ENCODE measurements at places on chromosomes 7 and 10.

DNA sequence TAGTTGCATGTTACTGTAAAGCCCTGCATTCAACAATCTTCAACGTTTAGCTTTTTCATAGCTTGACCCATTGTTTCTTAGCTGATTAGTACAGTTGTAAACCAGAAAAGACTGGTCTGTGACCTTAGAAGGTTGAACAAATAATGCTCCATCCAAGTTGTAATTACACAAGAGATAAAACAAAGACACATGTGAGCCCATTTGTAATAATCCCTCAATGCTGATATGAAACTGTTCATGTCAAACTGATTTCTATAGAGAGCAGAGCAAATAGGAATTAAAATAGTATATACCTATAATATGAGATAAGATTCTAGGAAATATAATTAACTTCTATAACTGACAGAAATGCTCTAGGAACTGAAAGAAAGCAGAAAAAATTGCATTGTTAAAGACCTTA lies 94.7 kb upstream of the SLC25A13 start:
- DNase-seq: no peak

GRCh38 chr7:139340808-139341057 lies 404 bp upstream of the FMC1 start:
- no peak for DNase-seq

DNA sequence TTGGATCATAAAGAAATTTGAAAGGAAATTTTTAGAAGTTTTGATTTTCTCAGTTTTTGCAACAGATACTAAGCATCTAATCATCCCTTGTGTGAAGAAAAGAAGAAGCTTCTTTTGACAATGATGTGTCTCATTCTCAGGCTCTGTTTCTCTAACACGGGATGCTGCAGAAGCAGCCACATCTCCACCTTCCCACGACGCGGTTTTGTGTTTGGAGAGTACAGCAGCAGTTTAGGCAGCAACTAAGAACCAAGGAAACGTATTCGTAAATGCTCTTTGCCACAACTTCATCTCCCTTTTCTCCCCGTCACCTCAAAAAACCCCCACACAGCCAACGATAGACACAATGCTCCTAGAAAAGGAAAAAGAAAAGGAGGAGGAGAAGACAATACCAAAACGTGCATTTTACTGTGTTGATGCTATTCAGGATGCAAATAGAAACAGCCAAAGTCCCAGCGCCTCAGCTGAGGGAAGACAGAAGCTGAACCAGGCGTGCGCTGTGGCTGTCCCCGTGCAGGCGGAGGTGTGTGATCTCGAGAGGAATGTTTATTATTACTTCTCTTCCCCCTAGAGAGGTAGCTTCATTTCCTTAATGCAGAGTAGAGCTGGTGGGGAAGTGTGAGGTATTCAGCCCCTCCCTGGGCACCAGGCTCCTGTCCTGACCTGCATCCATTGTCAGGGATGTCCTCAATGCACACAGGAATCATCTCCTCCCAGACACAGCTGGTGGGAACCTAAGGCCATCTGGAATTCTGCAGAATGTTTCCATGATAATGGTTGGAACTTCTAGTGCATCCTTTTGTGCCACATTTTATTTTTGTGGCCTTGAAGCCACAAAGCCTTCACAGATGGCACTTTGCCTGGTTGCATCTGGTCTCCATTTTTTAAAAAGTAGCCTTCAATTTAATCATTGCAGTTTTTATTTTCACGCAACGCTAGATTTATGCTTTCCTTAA lies 174.6 kb upstream of the KLF6 start:
- no peak for DNase-seq

- no peak for DNase-seq
Measured at GRCh38 chr7:134885967-134886352, 100.3 kb upstream of the AGBL3 start.

DNA sequence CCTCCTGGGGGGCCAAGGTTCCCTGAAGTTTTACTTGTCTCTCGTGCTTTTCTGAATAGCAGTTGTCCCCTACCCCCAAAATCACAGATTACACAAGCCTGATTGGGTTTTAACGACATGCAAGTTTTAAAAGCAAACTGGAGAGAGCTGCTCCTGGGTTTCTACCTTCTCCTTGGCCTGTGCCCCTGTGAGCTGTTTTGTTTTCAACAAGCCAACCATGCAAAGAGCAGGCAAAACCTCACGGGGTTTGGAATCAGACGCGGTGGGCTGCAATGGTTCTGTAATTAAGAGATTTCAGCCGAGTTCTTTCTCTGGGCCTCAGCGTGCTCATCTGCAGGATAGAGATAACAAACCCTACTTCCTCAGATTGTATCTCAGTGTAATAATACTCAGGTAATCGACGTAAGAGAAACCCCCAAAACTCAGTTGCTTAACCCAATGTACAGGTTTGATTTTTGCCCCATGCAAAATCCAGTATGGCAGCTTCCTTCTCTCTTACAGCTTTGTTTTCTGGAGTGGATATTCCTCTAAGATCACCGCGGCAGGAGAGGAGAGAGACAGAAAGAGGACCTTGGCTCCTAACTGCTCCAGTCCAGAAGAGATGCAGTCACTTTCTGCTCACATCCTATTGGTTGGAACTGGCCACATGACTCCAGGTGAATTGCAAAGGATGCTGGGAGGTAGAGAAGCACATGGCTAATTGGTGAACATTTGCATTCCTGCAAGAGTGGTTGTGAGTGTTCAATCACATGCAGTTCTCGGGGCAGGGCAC lies 42.0 kb downstream of the MYL10 start:
- DNase-seq: no peak

DNA sequence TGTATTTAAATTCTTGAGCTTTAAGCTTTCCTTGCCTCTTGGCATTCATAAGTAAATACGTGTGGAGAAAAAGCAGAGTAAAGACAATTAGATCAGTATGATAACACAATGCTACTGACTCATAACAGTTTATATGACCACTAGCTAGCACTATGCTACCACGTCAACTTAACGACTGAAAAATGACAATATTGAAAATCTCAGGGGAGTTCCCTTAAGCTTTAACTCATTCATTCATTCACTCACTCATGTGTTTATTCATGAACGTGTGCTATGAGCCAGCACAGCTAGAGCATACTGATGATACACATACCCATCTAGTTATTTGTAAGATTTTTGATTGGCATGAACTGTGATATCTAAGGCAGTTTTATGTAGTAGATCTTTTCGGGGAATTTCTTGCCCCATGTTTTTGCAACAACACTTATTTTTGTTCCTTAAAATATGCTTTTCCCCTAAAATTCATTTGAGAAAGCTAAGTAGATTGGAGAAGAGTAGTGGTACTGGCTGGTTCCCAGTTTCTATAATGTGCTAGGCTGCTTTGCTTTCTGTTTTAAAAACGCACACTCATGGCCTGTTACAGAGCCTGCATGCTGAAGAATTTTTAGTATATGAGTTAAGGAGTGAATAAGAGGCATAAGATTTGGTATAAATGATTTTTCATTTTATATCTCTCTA lies 57.4 kb upstream of the ACBD5 start:
- no peak for DNase-seq

GRCh38 chr10:98158576-98158975 lies 24.1 kb downstream of the R3HCC1L start:
- DNase-seq: no peak

- no peak for DNase-seq
Measured at GRCh38 chr7:101397770-101398324, 35.2 kb downstream of the COL26A1 start.

DNA sequence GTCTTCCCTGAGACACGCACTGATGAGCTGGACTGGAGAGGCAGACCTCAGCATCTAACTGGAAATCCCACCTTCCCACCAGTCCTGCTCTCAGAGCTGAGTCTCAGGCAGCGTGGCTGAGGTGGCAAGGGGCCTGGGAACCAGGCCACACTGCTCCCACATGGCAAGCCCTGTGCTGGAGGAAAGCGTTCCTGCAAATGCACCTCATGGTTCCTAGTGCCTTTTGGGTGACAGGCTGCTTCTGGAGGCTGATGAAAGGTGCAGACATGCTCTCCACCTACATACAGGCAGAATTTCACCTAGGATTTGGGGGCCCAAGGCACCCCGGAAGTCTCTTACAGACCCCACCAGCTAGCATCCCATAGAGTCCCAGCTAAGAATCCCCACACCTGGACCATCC lies 432.9 kb upstream of the FOXK1 start:
- peak; percentile 11 for DNase-seq

GRCh38 chr7:55550841-55551537 lies 21.3 kb downstream of the VOPP1 start:
- DNase-seq: no peak

GRCh38 chr7:98993024-98993897 lies 114.9 kb downstream of the TRRAP start:
- no peak for DNase-seq

- no peak for DNase-seq
Measured at GRCh38 chr10:71359364-71360046, 37.2 kb upstream of the CDH23 start.

- DNase-seq: no peak
Measured at GRCh38 chr7:134394056-134394455, 64.8 kb downstream of the AKR1B1 start.

GRCh38 chr10:68333058-68333395 lies 299 bp upstream of the PBLD start:
- no peak for DNase-seq

GRCh38 chr10:43225004-43225786 lies 41.7 kb downstream of the RASGEF1A start:
- no peak for DNase-seq

DNA sequence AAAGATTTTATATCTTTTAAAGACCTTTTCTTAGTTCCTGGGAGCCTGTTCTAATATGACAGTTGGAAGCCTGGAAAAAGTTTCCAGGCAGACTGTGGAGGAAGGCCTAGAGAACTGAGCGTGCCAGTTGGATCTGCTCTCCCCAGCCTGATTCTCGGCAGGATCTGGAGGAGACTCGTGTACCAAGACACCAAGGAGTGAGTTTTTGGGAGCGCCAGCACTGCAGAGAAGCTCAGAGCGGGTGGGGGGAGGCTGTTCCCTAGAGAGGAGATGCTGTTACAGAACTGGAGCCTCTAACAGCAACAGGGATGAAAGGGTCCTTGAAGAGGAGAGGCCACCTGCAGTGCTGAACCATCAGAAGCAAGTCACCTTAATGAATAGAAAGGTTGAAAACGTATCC lies 52.9 kb downstream of the LYZL2 start:
- DNase-seq: no peak

- no peak for DNase-seq
Measured at GRCh38 chr7:111730476-111731300, 168.4 kb upstream of the IMMP2L start.

DNA sequence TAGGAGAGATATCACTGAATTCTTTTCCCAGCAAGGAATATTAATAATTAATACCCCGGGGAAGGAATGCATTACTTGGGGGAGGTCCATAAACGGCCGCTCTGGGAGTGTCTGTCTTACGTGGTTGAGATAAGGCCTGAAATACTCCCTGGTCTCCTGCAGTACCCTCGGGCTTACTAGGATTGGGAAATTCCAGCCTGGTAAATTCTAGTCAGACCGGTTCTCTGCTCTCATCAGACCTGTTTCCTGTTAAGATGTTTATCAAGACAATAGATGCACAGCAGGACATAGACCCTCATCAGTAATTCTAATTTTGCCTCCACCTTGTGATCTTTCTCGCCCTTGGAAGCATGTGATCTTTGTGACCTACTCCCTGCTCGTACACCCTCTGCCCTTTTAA lies 162.8 kb upstream of the KCND2 start:
- no peak for DNase-seq
